ENCODE measurements at places on chromosomes 12 and 14.

DNA sequence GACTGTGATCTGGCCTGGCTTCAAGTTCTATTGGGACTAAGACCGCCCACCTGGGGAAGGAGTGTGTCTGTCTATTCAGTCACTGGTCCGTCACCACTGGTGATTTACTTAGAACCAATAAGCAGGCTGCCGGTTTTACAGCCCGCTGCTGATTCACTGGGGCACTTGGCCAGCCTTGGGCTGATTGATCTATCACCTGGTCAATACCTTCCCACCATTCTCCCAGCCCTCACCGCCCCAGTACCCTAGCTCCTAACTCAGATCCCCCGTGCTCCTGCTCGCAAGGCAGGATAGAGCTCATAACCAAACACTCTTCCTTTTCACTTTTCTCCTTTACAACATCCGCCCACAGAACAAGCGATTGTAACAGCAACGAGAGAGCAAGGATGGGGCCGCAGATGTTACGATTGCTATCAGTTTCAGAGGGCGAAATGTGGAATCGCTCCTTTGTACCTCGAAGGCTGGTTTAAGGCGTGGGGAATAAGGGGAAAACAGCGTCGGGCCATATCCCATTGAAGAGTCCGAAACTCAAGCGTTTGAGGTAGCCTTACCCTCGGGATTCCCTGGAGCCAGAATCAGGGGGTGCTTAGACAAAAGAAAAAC is 672 bp downstream of the RDH11 start:
- DNase-seq: peak; percentile 87

GRCh38 chr12:56716458-56716857 is 8.6 kb downstream of the NACA start:
- DNase-seq: no peak

DNA sequence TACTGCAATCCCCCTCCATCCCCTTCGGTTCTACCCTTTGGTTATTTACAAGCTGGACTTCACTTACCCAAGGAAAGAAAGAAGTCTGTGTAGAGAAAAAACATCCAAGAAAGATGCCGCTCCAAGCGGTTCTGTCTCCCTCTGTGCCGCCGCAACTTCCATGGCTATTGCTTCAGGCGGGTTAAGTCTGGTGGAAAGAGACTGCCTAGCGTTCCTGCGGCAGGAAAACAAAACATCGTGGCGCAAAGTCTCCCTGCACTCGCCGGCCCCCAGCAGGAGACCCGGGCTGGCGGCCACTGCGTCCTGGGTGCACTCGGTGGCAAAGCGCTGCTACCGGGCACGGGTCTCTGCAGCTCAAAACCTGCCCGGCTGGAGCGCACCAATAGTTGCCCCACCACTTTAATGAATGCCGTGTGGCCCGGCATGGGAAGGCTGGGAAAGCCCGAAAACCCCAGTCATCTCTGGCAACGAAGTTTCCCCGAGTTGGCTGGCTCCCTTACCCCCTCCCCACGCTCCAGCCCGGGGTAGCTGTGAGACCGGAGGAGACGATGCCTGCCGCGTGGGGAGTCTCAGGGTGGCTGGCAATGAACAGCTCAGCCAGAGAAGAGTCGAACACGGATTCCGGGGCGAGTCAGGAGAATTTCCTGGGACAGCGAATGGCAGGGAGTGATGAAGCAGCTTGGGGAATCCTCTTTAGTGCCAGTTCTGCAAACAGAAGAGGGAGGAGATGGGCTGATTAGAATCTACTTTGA is 3.5 kb upstream of the KCNK10 start:
- DNase-seq: no peak

DNA sequence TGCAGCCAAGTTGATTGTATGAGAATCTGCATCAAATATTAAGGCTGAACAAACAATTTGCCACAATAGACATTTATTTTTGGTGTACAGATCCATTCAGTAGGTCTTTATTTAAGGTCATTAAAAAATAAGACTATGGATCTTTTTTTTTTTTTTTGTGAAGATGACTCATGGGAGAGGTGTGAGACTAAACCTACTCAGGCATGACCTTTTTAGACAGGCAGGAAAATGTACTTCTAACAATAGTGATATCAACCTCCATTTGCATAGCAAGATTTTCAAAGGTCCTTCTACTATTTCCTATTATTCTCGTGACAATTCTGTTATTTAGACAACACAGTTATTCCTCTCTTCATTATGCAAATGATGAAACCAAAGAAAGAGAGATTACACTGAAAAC is 39.9 kb upstream of the PTPRR start:
- DNase-seq: no peak

DNA sequence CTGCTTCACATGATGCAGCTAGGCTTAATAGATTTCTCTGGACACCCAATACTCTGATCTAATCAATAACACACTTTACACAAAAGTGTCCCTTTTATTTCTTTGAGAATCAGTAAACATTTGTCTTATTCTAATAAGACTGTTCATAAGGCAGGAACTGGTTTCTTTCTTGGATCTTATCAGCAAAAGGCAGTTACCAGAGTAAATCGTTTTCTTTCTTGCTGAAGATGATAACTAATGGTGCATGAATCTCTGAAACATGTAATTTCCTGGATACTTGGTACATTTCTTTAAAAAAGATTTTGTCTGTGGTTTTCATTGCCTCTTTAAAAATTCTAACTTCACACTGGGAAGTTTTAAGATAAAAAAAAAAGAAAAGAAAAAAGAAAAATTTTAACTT is 39.6 kb downstream of the WIF1 start:
- DNase-seq: no peak

DNA sequence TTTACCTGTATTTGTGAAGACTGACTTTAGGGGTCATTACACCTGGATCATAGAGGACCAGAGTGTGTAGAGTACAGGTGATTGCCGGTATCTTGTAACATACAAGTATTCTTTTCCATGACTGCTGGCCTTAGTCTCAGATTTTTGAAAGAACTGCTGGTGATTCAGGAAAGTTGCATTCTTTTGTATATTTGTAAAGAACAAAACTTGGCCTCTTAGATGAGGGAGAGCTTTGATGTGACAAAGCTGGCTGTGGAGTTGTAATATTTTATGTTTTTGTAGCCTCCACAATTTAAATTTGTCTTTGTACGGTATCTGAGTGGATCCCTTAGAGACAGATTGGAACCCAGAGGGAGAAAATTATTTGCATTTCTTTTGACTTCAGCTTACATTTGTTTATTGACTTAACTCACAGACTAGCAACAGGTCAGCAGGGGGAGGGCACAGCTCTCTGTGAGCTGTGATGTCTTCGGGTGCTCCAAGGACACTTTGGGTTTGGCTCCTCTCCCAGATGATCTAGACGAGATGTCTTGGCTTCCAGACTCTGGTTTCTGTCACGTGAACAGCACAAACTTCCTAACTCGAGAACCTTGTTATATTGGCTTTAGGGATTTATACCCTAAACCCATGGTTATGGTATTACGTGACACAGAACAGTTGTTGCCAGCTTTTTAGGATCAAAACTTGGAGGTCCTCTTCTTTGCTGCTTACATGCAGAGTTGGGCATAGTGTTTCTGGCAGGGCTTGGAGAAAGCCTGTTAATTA is 65.9 kb downstream of the DAAM1 start:
- DNase-seq: peak; percentile 70

DNA sequence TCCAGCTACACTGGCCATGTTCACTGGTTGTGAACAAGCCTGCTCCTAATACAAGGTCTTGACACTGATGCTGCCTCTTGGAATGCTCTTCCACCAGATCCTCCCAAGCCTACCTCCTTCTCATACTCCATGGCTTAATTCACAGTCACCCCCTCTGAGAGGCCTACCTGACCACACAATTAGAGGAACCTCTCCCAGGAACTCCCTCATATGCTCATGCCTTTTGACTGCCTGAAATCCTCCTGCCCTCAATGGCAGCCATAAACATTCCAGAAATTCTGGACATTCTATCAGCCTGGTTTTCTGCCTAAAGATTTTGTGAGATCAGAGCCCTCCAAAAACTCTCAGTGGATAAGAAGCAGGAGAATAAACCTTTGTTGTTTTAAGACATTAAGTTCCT is 340.2 kb downstream of the C12orf75 start:
- DNase-seq: no peak

DNA sequence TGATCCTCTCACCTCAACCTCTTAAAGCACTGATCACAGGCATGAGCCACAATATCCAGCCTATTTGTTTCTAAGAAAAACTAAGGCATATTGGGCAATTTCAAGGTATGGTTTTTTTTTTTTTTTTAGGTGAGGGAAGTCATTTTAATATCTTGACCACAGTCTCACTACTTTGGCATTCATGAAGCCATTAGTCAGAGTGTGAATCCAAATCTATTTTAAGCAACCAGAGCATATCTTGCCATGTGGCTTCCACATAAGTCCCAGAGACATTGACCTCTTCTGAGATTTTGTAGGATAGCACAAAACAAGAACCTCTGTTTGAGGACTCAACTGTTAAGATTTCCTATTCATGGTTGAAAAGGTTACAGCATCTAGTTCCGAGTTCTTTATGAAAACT is 130.3 kb upstream of the RBM19 start:
- DNase-seq: no peak

DNA sequence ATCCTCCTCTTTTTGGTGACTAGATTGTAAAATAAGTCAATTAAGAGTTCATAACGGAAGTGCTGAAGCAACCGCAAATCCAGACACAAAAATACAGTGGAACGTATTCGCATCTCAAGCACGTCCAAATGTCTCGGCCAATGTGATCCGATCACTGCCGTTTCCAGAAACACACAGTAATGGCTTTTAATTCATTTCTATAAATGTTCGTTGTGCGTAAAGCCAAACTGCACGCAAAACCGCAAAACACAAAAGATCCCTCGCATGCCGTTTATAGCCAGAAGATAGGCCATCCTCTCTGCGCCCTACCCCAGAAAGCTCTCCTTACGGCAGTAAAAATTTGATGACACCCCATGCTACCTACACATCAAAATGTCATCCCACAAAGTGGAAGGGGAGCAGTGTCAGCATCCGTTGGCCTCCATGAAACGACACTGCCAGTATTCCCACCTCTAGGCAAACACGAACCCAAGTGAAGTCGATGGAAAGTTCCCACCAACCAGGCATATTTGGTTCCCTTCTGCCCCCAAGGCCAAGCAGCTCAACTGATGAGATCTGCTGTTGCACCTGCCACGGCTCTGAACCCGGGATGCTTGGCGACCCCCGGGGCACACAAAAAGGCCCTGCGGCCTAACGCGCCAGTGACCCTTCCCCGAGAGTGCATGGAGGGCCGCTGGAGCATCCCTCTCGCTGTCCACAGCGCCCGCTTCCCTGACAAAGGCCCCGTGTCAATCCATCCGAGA is 1.4 kb downstream of the HECTD4 start:
- no peak for DNase-seq

GRCh38 chr12:48794870-48795269 is 6.0 kb upstream of the ADCY6 start:
- DNase-seq: no peak

DNA sequence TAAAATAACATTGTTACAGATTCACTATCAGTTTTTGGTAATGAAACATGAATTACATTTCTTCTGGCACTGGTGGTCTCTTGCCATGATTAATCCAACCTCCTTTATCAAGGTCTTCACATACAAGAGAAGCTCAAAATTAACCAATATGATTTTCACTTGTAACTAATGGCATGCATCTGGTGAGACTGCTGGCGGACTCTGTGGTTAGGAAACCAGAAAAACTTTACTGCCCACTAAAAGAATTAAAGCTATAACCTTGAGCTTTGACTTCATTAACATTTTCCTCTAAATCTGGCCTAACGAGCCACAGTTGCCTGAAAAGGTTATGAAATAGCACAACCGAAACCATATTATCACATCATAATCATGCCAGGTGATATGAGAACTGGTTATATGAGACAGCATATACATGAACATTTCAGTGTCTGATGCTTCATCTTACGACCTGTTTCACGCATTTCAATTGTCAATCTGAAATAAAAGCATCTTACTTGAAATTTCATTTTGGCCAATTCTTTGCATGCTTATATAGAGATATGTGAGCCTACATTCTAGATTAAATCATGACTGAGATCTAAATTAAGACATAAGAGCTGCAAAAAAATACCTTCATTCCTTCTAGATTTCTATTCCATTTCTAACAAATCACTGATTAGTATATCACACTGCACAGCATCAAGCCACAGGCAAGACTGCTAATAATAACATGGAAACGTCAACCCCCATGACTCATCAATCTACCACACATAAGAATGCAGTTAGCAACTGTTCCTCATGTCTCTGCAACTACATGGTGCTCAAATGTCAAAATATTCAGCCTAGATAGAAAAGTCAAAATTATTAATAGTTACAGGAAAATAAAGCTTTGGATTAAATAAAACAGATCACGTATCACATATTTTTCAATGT is 89.3 kb downstream of the OSBPL8 start:
- DNase-seq: peak; percentile 91

DNA sequence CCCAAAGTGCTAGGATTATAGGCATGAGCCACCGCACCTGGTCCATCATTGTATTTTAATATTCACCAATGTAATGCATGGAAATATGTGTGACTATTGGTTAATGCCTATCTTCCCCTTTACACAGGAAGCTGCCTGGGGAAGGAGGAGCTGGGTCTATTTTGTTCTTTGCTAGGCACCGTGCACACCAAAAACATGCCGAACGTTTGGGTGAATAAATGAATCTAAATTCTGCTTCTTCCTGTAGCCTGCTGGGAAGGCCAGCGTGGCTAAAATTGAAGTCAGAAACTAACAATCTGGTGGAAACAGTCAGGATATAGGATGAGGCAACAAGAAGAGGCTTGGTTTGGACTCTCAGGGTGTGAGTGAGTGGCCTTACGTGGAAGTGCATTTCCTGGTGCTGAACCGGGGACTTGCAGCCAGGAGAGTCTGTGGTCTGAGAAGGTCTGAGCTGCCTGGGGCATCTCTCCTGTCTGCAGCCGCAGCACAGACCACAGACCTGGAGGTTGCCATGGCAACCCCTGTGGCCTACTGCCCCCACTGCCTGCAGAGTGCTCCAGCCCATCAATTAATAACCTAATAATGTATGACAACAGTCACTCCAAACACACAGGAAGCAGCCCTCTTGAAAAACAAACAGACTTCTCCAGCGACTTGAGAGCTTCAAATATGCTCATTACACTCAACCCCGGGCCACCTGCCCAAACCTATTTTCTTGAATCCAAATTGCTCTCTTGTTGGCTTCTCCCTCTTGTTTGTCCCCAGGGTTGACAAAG is 5.5 kb upstream of the GPR68 start:
- DNase-seq: no peak

DNA sequence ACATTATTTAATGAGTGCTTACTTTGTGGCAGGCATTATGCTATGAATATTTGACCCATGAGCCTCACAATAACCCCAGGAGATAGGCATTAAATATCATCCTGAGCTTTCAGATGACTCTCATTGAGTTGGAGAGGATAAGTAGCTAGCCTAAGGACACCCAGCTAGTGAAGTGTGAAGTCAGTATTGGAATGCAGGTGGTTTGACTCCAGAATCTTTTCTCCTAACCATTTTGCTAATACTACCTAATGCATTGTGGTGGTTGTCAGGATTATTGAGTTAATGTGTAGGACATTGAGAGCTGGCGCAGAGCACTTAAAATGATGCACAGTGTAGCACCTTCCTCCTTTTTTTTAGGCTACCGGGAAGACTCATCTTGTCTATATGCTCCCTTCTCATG is 3.8 kb upstream of the CDKL1 start:
- DNase-seq: no peak

- DNase-seq: no peak
These were observed 46.6 kb downstream of the CALM1 start for GRCh38 chr14:90443161-90444076.
